ENCODE measurements at places on chromosomes 16 and 17.
A peak's percentile ranks its signal among the peaks of the same experiment; 100 is the strongest.

GRCh38 chr16:31473264-31473984 is 1.5 kb downstream of the TGFB1I1 start:
- no peak for DNase-seq

DNA sequence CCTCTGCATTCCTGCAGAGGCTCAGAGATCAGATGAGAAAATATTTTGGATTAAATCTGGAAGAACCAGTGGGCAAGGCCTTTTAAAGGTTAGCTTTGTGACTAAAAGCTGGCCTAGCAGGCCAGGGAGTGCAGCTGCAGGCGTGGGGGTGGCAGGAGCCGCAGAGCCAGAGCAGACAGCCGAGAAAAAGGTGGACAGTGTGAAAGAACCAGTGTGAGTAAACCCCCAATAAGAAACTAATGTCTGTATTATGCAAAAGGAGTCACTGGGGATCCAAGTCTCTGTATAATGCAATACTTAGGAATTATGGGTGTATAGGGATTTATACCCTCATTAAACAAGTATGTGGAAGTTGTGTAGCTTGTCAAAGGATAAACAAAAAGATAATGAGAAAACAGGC is 21.4 kb upstream of the SPACA3 start:
- no peak for DNase-seq

DNA sequence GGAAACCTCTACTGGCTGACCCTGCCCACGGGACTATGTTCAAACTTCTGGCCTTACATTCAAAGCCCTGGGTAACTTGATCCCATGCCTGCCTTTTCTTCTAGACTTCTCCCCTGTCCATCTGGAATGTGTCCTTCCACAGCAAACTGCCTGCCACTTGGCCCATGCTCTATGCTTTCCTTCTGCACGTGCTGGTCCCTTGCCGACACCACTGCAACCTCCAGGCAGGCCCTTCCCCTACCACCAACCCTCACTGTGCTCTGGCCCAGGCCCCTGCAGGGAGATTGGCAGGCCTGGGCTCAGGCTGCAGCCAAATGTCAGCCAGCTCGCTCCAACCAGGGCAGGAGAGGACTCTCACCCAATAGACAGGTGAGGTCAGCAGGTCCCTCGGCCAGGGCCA is 11.0 kb downstream of the HSD11B2 start:
- no peak for DNase-seq

- no peak for DNase-seq
Measured at GRCh38 chr17:34082404-34082803, 172.7 kb upstream of the CCL2 start.

DNA sequence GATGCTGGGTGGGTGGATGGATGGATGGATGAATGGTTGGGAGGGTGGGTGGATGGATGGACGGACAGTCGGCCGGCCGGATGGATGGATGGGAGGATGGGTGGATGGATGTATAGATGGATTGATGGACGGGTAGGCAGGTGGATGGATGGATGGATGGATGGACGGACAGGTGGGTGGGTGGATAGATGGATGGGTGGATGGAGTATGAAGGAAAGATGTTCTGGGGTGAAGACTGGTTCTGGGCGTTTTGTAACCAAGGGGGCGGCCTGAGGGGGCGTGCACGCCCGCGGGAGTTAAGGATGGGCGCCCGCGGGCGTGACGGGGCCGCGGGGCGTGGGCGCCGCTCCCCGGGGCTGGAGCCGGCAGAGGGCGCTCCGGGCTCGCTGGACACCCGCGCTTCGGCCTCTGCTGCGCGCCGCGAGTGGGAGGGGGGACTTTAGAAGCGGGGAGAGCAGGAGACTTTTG is at the start of gene NECAB2:
NECAB2 (plus strand) TSS at position 407 of the 468 bp plus-strand sequence. CDS start 405 bp downstream, outside the sequence.
- DNase-seq, result peak; percentile 30

DNA sequence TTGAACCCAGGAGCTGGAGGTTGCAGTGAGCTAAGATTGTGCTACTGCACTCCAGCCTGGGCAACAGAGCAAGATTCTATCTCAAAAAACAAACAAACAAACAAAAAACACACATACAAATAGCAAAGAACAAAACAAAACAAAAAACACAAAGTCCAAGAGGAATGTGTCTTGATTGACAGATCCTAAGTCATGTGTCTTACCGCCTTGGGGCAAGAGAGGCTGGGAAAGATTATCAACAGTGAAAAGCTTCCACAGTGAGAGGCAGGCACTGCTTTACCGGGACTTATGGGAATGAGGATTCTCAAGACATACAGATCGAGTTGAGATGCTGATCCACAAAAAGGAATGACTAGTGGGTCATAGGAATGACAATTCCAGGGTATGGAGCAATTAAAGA is 62.7 kb upstream of the GAS7 start:
- DNase-seq, result no peak

DNA sequence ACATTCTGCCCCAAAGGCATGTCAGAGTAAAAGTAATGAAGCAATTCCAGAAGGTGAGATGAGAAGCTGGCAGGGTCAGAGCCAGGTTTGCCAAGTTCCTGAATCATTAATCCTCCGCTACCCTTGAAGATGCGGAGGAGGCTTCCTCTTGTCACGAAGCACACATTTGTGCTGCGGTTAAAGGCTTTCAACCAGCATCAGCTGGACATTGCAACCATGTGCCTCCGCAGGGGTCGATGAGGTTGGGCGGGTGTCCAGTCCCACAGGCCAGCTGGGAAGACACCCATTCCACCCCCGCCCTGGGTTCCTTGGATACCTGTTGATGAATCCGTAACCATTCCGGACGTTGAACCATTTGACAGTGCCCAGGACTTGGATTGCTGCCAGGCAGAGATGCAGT is 1.3 kb downstream of the YBX2 start:
- no peak for DNase-seq

- DNase-seq, result no peak
Measured at GRCh38 chr17:78202666-78203065, 11.4 kb upstream of the BIRC5 start.

- no peak for DNase-seq
Measured at GRCh38 chr16:57756424-57757325, 21.1 kb downstream of the KATNB1 start.

DNA sequence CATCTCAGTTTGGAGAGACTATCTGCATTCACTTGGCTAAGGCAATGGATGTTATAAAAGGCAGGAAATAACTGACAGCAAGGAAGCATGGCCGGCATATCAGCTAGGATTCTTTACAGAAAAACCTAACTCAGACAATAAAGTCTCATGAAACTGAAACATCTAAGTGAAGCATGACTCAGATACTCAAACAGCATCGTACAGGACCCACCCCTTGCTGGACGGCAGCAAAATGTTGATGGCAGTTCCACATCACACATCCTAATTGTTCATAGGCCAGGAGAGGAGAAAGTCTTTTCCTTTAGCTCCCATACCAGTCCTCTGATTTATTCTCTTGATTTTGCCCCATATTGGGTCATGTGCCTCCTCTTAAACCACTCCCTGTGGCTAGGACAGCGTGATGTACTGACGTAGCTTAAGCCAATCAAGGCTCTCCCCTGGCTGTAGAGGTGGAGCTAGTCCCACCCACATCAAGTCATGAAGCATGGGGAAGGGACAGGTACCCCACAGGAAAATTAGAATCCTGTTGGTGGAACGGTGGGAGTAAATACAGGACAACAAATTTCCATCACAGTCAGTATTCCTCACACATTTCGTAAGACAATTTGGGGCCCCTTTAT is 178.9 kb downstream of the IRX3 start:
- DNase-seq, result no peak

DNA sequence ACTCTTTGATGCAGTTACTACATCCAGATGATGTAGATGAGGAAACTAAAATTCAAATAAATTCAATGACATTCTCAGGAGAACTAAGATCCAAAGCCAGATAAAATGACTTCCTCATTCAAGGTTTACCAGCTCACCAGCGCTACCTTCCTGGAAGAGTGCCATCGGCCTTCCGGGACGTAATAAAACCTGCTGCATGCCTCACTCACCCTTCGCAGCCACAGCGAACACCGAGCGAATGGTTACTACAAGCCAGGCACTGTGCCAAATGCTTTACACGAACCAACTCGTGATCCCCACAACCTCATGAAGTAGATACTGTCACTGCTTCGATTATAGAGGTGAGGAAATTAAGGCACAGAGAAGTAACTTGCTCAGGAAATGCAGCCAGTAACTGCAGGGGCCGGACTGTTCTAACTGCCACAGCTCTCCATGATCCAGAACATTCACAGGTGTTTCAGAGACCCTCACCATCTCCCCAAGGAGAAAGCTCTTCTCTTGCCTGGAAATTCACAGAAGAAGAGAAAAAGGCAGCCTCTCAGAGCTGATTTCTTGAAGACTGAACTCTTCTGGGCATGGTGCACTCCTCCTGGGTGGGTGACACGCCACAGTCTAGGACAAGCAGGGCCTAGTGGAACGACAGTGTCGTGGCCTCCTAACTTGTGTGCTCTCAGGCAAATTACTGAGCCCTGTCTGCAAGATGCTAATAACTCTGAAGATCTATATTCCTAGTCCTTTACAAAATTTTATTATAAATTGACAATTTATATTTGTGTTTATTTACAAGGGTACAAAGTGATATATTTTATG is 46.8 kb downstream of the HIC1 start:
- peak; percentile 26 for DNase-seq

GRCh38 chr17:44501866-44502375 is 1.3 kb downstream of the GPATCH8 start:
- no peak for DNase-seq

DNA sequence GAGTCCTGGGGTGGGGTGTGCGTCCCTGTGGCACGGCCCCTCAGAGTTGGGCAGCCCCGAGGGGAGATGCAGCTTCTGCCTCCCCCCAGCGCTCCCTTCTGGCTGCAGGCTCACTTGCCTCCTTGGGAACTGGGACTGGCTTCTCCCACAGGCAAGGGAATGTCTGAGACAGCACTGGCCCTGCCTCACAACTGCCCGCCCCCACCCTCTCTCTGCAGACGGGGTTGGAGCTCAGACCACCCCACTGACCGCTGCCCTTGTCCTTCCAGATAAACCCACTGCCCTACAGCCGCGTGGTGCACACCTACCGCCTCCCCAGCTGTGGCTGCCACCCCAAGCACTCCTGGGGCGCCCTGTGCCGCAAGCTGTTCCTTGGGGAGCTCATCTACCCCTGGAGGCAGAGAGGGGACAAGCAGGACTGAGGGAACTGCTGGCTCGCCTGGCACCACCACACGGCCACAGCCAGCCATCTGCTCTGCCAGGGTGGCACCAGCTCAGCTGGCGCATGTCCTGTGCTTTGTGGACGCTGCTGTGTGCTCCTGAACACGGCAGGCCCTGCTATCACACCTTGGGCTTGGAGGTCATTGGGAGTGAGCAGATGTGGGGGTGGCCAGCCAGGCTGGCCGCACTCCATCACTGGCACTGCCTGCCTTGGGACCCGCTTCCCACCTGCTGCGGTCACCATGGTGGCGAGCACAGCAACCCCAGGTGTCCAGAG is 7.1 kb upstream of the RAB40C start:
- no peak for DNase-seq

DNA sequence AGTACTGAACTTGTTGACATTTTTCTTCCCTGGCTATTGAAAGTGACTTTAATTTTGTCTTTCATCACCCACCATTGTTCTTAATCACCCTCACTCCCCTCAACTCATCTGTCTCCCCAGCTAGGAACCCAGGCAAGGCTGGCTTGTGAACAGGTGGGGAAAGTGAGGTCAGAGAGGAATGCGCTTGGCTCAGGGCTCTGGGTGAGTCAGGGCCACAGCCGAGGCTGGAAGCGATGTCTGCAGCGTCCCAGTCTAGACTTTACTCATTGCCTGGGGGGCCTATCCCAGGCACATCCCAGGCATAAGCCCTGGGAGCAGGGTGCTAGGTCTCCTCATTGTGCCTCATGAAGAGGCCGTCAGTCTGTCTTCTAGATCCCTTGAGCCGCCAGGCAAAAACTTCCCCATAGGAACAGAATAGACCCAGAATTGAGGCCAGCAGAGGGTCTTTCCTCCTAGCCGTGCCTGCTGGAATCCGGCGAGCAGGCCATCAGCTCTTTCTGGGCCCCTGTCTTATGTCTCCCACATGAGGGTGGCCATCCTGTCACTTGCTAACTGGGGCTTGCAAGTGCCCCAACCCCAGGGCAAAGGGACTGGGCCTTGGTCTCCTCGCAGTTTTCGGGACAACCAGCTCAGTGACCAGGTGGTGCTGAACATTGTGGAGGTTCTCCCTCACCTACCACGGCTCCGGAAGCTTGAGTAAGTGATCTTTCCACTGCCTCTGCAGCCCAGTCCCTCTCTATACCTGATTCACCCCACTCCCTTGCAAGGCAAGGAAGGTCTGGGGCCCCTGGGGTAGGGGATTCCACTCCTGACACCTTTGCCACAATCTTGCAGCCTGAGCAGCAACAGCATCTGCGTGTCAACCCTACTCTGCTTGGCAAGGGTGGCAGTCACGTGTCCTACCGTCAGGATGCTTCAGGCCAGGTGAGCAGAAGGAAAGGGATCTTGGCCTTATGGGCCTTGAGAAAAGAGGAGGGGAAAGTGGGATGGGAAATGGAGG is 40.1 kb downstream of the NLRC5 start:
- DNase-seq, result no peak

- no peak for DNase-seq
Measured at GRCh38 chr16:46573008-46573833, 48.0 kb downstream of the SHCBP1 start.

DNA sequence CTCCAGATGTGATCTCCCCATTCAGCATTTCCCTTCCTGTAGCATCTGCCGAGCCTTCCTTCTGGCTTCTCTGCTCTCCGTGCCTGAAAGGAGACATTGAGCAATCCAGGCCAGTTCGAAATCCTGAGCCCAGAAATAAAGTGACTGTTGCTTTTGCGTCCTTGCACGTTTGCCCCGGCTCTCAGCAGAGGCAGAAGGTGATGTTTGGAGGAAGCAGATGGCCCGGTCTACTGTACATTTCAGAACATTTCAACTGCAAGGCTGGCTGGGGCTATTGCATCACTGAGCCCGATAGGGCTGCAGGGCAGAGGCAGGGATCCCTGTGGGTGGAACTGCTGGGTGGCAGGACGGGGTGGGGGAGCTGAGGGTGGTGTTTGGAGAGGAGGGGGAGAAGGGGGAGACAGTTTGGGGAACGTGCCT is 29.4 kb downstream of the IRF8 start:
- DNase-seq, result no peak

GRCh38 chr16:70255574-70255973 is 3.8 kb upstream of the EXOSC6 start:
- DNase-seq, result no peak

DNA sequence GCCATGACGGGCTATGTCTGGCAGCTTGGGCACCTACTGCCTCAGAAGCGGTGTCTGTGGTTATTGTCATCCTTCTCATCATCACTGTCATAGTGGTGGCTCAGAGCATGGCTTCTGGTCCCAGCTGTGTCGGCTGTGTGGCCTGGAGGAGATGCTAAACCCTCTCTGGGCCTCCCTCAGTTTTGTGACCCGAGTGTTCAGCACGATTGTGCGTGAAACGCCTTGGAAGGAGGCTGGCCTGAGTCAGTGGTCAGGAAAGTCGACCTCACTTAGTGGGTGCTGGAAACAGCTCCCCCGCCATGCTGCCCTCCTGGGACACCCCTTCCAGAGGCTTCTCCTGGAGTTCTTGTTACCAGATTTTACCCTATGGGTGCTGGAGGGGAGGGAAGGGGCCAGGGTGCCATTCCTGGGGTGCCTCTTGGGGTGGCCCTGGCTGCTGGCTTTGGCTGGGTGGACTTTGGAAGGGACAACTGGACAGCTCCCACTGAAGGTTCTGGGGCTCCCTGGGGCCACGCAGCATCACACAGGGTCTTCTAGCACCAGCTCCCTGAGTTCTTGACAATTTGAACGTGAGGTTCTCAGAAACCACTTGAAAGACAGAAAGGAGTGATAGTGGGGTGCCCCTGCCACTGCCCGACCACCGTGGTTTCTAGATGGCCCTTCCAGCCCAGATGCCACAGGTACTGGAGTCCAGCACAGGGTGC is 226.5 kb upstream of the GSE1 start:
- no peak for DNase-seq

- no peak for DNase-seq
Measured at GRCh38 chr17:80770881-80771611, 220.6 kb upstream of the CHMP6 start.
